ENCODE measurements at places on chromosomes 6 and 20. TPM values are rescaled to one million over a fixed set of nuclear protein-coding genes. Genes with fewer than 3 reads are reported as not detected.

PRKN gene
- total RNA-seq: 5.5 TPM

EFCAB8 gene
- total RNA-seq: not detected

NKX2-4 gene
- not detected for total RNA-seq

MTCH1 gene
- 112 TPM for total RNA-seq

KHDC1 gene
- not detected for total RNA-seq

NCOA5 gene
- total RNA-seq: 21.6 TPM

DNAH8 gene
- total RNA-seq: not detected

MUCL3 gene
- 0.57 TPM for total RNA-seq

KIAA1755 gene
- 0.30 TPM for total RNA-seq

TMEM30A gene
- total RNA-seq: 51.3 TPM

ADGRF4 gene
- 17.5 TPM for total RNA-seq

NDUFAF5 gene
- 9.9 TPM for total RNA-seq

GMEB2 gene
- total RNA-seq: 7.2 TPM

C20orf144 gene
- total RNA-seq: not detected

NKX2-2 gene
- not detected for total RNA-seq

JAG1 gene
- 126 TPM for total RNA-seq

HSPA1L gene
- total RNA-seq: 0.76 TPM

KIFC1 gene
- total RNA-seq: 12.8 TPM

SNAP25 gene
- total RNA-seq: 0.13 TPM

HUS1B gene
- 0.30 TPM for total RNA-seq

KCNK16 gene
- total RNA-seq: not detected
